ENCODE measurements at places on chromosomes 7 and 10. TPM values are rescaled to one million over a fixed set of nuclear protein-coding genes. Genes with fewer than 3 reads are reported as not detected.

DNA sequence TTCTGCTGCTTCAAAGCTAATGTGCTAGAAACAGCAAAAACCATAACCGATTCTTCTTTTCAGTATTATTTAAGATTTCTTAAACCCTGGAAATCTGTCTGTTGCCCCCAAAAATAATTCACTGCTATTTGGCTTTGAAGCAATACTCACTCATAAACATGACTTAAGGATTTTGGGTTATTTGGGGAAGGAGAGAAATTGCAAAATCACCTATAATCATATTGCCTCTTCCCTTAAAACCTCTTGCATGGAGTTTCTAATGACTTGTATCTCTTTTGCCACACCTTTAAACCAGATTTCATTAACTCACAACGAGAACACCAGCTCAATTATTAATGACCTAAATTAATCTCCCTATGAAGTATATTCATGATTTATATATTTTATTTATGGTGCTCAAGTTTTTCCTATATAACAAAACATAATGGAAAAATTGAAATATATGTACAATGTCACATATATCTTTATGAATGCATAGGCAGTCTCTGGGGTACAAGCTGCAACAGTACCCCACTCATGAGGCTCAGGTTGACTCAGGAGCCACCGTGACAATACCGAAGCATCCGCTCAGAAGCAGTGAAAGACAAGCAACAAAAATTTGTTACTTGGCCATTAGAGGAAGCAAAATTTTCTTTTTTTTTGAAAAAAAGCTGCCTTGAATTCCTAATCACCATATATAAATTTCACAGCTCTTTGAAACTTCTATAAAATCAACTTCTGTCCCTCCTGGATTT, 3.0 kb downstream of the NAMPT start:
- DNase-seq = no peak

DNA sequence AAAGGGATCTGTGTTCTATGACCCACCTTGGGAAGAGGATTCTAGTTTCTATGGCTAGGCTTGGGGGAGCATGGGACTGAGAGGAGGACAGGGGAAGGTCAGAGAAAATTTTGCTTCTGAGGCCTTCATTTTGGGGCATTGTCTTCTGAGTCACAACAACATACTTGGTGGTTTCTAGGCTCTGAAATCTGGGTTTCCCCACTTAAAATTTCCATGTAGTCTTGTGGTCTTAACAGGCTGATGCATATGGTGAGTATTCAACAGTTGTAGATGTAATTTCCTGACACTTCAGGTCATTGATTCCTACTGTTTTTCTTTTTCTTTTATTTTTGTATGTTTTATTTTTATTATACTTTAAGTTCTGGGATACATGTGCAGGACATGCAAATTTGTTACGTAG, 88.5 kb downstream of the ANKRD7 start:
- no peak for DNase-seq

DNA sequence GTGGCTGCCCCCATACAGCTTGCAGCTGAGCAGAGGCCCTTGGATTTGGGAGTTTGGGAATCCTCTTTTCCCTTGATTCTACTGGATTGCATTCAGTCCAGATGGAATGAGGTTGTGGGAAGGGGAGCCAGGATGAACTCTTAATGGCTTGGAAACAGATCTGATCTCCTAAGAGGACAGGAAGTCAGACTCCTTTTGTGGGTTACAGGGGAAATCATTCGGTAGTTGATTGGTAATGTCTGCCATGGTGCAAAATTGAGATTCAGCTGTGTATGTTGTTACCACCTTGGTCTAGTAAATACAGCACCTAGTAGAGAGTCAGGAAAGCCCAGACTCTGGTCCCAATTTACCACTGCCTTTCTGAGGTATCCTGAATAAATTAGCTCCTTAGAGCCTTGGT, 144.2 kb upstream of the TNRC18 start:
- no peak for DNase-seq

DNA sequence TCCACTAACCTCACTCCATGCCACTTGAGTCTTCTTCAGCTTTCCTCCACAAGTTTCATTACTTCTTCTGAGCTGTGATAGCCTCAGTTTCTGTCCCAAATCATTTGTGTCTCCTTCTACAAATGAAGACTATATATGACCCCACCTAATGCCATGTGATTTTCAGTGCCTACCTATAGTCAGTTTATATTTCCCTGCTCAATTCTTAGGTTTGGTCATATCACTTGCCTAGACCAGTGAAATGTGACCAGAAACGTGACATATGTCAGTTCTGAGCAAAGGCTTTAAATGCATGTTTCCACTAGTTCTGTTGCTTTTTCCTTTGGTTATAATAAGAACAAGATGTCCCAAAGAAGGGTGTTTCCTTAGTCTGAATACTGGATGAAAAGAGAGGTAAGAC, 24.6 kb upstream of the REEP3 start:
- no peak for DNase-seq

- no peak for DNase-seq
These were observed 38.3 kb downstream of the CAMK1D start for GRCh38 chr10:12387561-12388210.

DNA sequence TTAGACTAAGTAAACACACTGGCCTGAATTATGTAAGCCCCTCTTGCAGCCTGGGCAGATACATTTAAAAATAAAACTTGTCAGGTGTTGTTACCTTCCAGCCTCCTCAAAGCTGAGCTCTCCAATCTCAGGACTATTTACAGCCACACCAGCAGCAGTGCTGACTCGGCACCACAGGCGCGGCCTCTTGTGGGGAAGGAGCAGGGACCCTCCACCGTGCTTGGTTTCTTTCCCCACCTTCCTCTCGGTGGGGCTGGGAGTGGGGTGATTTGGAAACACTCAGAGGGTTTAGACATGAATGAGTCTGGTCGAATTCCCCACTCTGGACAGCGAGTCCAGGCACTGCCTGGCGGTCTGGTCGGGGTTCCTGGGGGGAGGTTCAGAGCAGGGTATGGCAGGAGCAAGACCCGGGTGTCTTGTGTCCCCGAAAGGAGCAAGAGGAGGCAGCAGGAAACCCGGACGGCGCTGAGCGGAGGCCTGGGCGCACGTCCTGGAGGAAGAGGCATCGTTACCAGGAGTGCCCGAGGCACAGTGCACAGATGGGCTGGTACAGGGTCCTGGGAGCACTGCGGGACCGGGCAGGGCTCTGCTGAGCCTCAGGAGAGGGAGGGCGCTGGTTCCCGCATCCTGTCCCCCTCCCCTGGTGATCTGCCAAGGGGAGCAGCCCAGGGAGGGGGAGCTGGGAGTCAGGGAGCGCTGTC, 29.2 kb upstream of the CFAP46 start:
- DNase-seq = no peak

DNA sequence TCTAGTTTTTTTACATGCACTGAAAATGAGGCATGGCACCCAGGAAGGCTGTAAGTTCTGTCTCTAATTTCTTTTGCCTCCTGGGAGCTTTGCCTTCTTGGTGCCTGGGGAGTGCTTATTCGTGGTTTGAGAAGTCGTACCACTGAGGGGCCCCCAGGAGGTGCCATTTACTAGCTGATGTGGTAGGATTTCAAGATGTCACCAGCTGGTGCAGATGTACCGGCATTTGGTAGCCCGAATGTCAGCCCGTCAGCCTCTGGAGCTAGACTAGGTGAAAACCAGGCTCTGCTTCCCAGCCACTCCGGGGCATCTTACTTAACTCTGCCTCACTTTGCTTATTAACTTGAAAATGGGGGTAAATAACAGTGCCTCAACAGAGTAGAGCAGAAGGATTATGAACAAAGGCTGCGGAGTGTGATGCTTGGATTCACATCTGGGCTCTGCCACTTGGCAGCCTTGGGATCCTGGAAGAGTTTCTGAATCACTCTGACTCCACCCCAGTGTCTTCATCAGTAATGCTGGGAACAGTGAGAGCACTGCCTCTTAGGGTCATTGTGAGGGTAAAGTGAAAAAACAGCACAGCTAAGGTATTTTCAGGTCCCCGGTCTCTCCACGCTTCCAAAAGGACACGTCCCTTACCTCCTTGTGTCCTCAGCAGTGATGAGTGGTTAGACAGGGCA, 31.4 kb upstream of the BTBD16 start:
- no peak for DNase-seq

DNA sequence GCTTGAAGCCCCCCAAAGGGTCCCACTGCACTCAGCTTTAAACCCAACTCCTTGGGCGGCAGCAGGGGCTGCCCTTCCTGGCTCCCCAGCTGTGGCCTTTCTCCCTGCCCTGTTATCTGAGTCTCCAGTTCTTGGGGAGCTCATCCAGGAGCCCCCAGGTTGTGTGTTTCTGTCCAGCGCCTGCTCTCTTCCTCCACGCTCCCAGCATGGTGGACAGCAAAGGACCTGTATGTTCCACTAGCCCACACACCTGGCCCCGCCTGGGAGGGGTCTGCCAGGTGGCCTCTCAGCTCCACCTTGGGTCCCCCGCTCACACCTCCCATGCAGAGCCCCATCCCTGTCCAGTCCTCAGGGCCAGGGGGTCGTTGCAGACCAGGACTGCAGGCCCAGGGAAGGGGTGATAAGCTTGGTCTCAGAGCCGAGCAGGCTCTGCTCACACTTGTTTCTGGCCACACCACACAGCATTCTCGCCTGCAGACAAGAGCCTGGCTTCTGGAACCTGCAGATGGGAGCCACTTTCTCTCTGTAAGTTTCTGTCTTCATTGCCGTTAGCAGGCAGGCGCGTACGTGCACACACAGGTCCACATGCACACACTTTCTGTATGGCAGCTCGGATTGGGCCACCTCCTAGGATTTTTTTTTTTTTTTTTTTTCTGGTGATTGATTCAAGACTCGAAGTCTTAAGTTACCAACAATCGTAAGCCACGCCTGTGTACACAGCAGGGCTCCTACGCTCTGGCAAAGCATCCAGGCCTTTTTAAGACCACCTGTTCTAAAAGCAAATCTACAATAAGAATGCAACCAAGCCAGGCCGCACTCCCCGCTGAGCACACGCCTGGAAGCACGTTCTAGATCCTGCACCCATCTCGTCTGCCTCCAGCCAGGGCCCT, 104.6 kb downstream of the CYTH3 start:
- DNase-seq = no peak

GRCh38 chr7:30927040-30927439, 15.4 kb downstream of the AQP1 start:
- no peak for DNase-seq

- DNase-seq = no peak
These were observed 208.4 kb upstream of the SVIL start for GRCh38 chr10:29843143-29843542.

DNA sequence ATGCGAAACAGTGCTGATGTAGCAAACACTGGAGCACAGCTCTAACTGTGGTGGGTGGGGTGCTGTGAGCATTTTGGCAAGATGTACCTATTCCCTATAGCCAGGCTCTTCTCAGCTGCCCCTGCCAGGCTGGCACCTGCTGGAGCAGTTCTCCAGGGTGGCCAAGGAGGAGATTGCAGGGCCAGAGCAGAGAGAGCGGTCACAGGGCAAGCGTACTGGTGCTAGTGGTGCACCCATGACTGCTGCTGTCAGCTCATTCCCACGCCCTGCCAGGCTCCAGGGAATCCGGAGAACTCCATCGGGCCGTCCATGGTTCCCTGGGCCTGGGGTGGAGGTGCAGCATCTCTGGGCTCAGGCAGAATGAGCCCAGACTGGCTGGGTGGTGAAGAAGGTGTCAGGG, 2.1 kb downstream of the COL13A1 start:
- DNase-seq = no peak

DNA sequence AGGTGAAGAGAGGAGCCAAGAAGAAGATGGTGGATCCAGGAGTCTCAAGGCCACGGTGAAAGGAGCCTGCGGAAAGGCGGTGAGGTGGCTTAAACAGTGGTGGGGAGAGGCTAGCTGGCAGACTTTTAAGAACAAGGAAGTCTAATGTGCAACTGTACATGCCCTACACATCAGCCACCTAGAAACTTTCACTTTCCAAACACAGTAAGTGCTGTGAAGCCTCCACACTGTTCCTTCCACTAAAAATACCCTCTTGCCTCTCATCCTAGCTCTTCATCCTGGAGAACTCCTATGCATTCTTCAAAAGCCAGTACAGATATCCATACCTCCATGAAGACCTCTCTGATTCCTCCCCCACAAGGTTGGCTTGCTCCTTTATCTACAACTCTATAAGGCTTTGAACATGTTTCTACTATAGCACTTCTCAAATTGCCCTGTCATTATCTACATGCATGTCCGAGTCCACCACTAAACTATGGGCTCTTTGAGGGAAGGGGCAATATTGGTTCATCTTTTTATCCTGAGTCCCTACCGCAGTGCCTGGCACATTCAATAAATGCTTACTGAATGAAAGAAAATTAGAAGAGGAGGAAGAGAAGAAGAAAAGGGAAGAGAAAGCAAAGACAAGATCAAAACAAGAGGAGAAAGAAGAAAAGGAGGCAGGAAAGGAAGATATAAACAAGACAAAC, 54.2 kb downstream of the DNAJC12 start:
- no peak for DNase-seq

- no peak for DNase-seq
These were observed 27.9 kb downstream of the PDLIM1 start for GRCh38 chr10:95262763-95263518.

GRCh38 chr7:81460250-81461045, 309.4 kb downstream of the HGF start:
- no peak for DNase-seq

DNA sequence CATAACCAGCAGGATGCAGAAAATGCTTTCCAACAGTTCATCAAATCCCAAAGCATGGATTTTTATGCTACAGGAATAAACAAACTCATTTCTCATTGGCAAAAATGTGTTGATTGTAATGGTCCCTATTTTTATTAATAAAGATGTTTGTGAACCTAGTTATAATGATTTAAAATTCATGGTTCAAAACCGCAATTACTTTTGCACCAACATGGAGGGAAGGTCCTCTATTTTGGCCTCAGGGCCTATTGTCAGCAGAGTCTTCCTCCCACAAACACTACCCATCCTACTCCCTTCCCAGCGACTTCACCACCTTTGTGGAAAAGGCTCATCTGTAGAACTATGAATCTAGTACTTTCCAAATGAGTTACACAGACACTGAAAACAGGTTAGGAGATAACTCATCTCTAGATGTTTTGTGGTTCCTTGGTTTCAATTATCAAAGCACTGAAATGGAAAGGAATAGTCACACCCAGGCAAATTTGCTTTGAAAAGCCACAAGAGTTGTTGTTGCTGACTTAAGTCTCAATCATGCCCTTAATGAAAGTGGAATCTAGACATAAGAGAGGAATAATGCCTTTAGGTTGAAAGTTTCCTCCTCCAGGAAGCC, 59.4 kb upstream of the FRMD4A start:
- no peak for DNase-seq

- no peak for DNase-seq
These were observed 19.1 kb upstream of the INPP5F start for GRCh38 chr10:119706521-119707278.

PNLIPRP2 gene
- not detected for total RNA-seq

NUTM2B gene
- 0.74 TPM for total RNA-seq

NEUROD6 gene
- not detected for total RNA-seq

RET gene
- total RNA-seq = 0.60 TPM

TRA2A gene
- total RNA-seq = 31.5 TPM

NKX2-3 gene
- not detected for total RNA-seq

TMEM209 gene
- 7.0 TPM for total RNA-seq

FAM25G gene
- not detected for total RNA-seq

GIMAP4 gene
- 36.4 TPM for total RNA-seq

JCAD gene
- total RNA-seq = 10.9 TPM

ZNF736 gene
- 3.7 TPM for total RNA-seq

NAT16 gene
- total RNA-seq = not detected

TWIST1 gene
- 1.1 TPM for total RNA-seq

SPDYE2B gene
- total RNA-seq = not detected

GJC3 gene
- total RNA-seq = not detected
